Lower leg skin (tissue), 4 donors: ENCODE measurements at places on chromosomes 4 and X. TPM values are rescaled to one million over a fixed set of nuclear protein-coding genes. Genes with fewer than 3 reads are reported as not detected.

GRCh38 chr4:57614257-57614932 is 504.2 kb upstream of the IGFBP7 start:
- no peak for DNase-seq

GRCh38 chr4:128574706-128575105 is 234.8 kb upstream of the JADE1 start:
- DNase-seq = no peak

DNA sequence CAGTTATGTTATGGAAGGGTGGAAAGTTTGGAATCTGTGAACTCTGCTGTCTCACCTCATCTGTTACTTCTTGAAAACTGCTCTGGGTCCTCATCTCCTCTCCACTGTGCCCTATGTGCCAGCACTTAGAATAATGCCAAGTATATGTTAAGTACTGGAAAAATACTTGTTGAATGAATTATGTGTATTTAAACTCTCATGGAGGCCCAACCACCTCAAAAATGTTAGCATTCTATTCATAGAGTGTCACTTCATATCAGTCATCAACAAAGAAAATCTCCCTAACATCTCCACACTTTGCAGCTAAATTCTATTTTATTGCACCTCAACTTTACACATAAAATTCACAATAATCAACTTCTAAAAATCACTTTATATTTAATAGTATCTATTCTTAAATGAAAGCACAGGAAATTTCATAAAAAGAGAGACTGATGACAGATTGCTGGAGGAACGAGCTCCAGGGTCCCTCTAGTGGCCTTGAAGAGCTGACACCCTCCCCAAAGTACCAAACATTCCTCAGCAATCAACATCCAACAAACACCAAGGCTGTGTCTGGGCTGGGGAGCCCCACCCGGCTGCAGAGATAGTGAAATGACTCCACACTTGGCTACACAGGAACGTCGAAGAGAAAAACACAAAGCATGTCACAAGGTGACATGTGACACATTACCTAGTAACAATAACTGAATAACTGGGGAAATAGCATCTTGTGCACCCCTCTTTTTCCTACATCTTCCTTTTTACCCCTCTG is 45.8 kb downstream of the SLC39A8 start:
- DNase-seq = peak; percentile 23

DNA sequence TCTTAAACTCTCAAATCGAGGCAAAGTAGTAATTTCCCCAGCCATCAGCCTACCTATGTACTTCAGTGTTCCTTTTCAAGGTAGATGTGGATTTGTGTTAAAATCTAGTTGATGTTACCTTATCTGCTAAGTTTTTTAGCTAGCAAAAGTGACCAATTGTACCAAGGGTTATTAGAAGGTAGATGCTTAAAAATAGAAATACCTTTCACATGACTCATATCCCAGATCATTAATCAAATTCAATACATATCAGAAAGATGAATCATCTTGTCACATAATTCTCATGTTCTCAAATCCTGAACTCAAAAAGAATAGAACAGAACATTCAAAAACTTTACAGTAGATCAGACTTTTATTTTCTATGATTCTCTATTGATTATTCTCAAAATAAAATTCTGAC is 3.5 kb downstream of the ENAM start:
- no peak for DNase-seq

- no peak for DNase-seq
These were observed 69.7 kb upstream of the PPARGC1A start for GRCh38 chr4:23959396-23960148.

- no peak for DNase-seq
These were observed 4.5 kb downstream of the CHRDL1 start for GRCh38 chrX:110791071-110791470.

DNA sequence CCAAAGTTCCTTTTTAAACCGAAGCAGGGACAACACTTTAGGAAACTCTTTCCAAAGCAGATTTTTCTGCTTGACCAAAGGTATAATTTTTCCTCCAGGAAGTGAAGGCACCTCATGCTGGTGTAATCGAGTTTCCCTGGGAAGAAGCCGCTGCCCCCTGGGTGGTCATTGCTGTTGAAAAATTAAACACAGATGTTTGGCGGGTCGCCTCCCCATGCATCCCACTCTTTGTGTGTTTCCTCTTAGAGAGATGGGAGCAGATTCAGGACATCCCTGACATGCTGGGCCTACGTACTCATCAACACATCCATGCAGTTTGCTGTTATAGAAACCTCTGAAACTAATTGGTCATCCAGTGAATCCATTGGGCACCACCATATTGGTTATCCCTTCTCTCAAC is 179.2 kb upstream of the HCCS start:
- no peak for DNase-seq

GRCh38 chr4:4411906-4412305 is 25.0 kb downstream of the NSG1 start:
- no peak for DNase-seq

- no peak for DNase-seq
These were observed 20.2 kb downstream of the PJA1 start for GRCh38 chrX:69144838-69145680.

DNA sequence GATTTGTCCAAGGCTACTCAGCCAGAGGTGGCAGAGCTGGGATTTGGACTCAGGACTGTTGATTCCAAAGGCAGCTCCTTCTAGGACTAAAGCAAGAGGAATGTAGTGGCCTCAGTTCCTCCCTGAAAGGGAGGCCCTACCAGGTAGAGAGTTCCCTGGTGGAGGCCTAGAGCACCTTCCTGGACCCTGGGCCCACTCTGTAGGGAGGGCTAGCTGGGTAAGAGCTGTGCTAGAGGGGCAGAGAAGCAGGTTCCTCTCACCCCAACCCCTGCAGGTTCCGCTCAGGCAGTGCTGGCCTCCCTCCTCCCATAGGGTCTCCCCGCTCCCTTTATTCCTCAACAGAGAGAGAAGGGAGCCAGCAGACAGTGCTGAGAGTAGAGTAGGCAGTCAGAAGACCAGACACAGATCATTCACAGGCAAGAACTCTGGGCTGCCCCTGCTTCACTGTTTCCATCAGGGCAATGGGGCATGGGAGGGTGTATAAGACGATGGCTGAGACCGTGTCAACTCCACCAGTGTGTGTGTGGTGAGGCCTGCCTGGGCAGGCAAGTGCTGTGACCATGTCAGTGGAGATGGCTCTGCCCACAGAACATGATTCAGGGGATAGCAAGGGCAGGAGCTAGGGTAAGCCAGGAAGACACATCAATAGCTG is 12.4 kb upstream of the PJA1 start:
- DNase-seq = no peak

GRCh38 chr4:81549984-81550383 is 78.3 kb upstream of the RASGEF1B start:
- peak; percentile 25 for DNase-seq

USP17L5 gene
- not detected for total RNA-seq

REPS2 gene
- total RNA-seq = 4.0 TPM

SLC16A2 gene
- total RNA-seq = 3.2 TPM

MRFAP1L1 gene
- 68.6 TPM for total RNA-seq

ZFYVE28 gene
- 9.0 TPM for total RNA-seq

CXCL11 gene
- not detected for total RNA-seq

MAGEC1 gene
- total RNA-seq = not detected
